ENCODE measurements at places on chromosomes 1 and 21.

DNA sequence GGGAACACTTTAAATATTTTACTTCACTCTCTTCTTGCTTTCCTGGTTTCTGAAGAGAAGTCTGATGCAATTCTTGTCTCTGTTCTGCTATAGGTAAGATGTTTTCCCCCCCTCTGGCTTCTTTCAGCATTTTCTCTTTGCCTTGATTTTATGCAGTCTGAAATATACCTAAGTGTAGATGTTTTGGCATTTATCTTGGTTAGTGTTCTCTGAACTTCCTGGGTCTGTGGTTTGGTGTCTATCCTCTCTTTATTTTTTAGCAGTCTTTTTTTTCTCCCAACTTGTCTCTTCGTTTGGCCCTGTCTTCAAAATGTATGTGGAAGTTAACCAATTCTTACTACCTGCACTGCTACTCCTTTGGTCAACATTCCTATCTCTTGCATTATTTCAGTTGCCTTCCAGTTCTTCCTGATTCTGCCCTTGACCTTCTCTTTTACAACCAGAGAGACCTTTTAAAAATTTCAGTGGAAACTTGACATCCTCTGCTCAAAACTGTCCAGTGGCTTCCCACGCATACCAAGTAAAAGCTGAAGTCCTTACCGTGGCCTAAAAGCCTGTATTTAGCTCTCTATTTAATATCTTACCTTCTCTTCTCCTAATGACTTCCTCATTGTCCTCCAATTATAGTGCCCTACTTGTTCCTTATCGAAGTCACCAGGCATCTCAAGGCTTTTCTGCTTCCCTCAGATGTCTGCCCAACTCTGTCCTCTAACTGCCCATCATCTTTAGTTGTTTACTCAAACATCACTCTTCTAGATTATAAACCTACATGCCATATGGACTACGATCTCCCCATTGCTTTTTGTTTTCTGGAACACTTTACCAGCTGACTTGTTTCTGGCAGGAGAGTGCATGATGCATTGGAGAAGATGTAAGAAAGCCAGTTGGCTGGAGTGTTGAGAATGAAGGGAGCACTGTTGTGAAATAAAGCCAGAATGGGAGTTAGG lies 40.9 kb downstream of the RAP1A start:
- DNase-seq = no peak

GRCh38 chr21:42037943-42038342 lies 27.8 kb upstream of the ZBTB21 start:
- no peak for DNase-seq

DNA sequence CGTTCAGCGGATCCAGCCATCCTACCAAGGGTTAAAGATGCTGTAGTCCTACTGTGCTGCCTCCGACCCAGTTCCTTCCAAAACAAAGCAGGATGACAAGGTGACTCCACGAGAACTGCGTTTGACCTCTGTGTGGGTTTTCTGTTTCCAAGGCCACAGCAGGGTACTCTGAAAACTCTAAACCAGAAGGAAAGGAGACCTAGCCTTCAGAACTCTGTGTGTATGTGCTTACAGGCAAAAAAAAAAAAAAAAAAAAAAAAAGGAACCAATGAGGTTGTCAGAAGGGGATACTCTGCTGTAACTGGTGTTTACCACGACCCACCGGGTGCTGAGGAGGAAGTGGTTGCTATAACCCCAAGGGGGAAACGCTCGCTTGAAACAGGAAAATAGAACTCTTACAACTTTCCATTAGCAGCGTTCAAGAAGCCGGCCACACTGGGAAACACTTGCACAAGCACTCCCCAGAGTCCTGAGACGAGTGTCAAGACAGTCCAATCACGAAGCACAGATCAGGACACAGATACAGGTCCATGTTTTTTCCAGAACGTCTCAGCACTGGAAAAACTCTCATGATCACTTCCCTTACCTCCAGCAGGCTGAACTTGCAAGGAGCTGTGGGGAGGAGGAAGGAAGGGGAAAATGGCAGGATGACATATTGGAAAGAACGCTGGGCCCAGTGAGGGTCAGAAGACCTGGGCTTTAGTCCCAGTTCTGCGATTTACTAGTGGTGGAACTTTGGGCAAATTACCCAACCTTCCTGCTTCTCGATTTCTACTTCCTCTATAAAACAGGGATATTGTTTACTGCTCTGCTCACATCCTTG lies 64.0 kb downstream of the ITPKB start:
- peak; percentile 59 for DNase-seq

DNA sequence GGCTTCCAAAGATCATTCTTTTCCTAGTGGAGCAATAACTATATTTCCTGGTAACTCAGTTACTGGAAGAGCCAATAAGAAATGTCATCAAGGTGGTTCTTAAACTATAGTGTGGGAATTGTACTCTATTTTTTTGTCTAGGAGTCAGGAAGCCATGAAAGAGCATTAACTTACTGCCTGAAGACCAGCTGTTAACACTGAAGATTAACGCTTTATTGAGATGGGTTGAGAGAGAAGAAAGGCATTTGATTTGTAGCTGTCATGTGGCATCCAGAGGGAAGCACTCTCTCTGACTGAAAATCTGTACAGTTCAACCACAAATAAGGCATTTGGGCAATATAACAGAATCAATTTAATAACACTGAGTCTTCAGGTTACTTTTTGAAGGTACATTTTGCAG lies 76.0 kb downstream of the DNM3 start:
- no peak for DNase-seq

GRCh38 chr1:33649759-33650158 lies 177.3 kb downstream of the ZSCAN20 start:
- no peak for DNase-seq

DNA sequence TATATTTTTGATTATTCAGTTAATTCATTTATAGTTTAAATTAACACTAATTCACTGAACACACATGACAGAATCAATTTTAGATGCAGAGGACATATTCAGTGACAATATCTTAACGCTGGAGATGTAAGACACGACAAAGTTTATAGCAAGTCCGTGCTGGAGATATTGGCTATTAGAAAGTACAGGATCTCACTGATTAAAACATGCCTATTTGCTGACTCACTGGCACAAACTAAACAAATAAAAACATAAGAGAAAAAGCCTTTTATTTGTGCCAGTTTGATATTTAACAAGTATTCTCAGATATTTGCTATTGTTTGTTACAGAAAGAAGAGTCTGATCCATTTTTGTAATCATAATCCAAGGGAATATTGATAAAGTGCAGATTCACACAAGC lies 1122.9 kb upstream of the B3GALT2 start:
- no peak for DNase-seq

DNA sequence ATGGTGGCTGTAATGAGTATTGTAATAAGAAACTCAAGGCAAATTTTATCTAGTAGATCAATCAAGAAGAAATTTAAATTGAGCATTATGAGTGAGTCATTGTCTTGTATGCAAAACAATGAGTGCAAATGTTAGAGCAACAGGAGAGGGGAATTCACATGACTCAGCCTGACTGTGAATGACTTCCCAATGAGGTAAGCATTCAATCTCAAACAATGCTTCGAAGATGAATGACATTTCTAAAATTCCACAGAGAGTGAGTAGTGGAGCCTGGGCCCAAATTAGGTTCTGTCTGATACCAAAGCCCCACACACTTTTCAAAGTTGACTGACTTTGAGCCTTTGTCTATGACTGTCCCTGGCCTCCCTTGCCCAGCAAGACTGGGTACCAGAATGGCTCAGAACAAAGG lies 738.0 kb downstream of the PTPRU start:
- no peak for DNase-seq

DNA sequence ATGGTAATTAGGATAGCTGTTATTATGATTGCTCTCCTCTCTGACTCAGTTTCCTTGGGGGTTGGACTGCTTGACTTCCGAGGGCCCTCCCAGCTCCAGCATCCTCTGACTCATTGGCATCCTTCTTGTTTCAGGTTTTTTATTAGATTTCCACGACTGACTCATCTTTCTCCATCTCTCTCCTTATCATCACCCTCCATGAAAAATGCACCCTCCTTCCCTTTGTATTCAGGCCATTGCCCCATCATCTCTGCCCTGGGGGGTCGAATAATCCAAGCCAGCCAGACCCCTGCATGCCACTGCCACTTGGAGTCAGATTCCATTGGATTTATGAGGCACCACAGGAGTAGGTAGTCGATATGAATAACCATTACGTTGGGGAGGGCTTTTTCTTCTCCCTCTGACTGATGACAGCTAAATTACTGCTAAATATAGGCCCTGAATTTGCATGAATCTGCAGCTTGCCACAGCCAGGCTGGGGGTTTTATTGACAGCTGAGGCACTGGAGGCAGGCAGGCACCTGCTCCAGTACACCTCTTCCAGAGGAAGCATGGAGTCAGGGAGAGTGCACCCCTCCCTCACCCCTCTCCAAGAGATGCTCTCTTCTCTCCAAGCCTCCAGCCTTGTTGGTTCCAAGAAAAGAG lies 91.7 kb downstream of the C1orf94 start:
- DNase-seq = no peak

GRCh38 chr21:45292399-45293219 lies 4.9 kb upstream of the POFUT2 start:
- DNase-seq = peak; percentile 68

DNA sequence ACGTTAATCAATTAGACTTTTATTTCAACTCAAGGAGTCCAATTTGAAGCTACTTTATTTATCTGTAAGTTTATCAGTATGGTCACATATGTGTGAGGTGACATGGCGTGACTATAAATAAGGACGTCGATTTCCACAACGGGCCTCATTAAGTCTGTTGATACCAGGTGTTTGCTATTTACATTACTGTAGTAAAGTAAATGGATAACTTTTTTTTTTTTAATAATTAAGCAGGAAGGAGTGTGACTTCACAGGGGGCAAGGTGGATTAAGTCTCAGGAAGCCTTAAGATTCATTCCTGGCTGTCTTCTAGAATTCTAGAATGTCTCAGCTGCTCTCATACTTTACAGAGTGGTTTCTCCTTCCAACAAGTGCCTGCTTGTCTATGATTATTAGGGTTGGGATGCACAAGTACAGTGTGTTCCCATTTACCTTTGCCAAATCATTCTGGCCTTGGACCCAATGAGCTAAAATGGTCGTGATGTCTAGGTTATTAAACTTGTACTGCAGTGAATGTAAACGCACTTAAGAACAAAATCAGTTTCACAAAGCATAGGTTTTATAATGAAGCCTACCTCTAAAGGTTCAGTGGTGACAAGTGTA lies 15.5 kb downstream of the MAP3K7CL start:
- DNase-seq = no peak

- no peak for DNase-seq
Observed at GRCh38 chr1:36773827-36774541, 260.3 kb downstream of the GRIK3 start.

DNA sequence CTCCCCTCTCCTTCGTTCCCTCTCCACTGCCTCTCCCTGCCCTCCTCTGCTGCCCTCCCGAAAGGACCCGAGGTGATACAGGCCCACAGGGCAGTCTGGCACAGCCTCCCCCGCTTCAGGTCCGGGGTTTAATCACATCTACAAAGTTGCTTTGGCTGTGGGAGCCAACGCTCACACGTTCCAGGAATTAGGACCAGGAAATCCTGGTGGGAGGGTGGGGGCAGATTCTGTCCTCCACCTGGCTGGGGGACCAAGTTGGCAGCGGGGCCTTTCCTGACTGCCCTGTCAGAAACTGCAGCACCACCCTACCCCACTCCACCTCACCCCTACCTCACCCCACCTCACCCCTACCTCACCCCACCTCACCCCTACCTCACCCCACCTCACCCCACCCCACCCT lies 95.1 kb downstream of the WDR4 start:
- DNase-seq = no peak

DNA sequence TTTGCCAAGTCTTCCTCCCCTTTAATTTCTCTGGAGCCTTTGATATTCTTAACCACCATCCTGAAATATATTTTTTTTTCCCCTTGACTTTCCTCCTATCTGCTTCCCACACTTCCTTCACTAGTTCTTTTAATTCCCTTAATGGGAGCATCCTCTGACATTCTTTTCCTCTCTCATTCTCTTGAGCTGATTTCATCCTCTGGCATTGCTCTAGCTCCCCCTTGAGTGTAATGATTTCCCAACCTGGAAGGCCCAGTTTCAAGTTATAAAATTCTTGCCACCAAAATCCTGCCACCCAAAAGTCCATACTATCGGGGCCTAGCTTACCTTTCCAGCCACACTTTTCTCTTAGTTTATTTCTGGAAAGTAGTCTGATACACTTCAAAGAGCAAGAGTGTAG lies 39.5 kb upstream of the UBE2U start:
- DNase-seq = no peak

- no peak for DNase-seq
Observed at GRCh38 chr1:170095976-170096748, 21.7 kb upstream of the KIFAP3 start.

DNA sequence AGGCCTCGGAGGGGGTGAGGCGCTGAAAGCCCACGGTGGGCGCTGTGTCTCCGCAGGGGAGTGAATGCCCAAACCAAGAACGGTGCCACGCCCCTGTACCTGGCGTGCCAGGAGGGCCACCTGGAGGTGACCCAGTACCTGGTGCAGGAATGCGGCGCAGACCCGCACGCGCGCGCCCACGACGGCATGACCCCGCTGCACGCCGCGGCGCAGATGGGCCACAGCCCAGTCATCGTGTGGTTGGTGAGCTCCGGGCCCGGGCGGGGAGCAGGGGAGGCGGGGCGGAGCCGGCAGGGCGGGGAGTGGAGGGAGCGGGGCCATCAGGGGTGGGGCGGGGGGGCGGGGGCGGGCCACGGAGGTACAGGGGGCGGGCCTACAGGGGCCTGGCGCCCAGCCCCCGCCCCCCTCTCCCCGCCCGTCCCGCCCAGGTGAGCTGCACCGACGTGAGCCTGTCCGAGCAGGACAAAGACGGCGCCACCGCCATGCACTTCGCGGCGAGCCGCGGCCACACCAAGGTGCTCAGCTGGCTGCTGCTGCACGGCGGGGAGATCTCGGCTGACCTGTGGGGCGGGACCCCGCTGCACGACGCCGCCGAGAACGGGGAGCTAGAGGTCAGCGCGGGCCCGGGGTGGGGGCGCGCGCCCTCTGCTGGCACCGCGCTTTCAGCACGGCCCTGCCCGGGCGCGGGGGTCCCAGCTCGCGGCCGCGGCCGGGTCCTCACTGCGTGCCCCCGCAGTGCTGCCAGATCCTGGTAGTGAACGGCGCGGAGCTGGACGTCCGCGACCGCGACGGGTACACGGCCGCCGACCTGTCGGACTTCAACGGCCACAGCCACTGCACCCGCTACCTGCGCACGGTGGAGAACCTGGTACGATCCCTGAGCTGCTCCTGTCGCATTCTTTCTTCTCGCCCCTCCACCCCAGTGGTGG lies 15.9 kb downstream of the ESPN start:
- peak; percentile 60 for DNase-seq

GRCh38 chr1:244150071-244150470 lies 99.0 kb downstream of the ZBTB18 start:
- no peak for DNase-seq
